ENCODE measurements at places on chromosomes 11 and 22.
A peak's percentile ranks its signal among the peaks of the same experiment; 100 is the strongest.

DNA sequence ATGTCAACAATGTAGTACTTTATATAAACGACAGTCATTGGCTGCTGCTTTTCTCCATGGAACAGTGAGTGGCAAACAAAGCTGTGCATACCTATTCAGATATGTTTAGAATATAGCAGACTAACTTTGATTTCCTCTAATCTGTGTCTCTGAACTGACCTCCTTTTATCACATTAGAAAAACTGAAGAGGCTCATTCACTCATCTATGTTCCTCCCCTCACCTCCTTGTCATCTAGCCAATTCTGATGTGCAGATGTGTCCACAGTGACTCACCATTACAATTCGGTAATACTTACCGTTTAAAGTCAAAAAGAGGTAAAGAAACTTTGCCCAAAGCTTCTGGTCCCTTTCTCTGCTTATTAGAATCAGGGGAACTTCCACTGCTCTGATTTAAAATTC lies 51.5 kb upstream of the RPS13 start:
- no peak for DNase-seq

DNA sequence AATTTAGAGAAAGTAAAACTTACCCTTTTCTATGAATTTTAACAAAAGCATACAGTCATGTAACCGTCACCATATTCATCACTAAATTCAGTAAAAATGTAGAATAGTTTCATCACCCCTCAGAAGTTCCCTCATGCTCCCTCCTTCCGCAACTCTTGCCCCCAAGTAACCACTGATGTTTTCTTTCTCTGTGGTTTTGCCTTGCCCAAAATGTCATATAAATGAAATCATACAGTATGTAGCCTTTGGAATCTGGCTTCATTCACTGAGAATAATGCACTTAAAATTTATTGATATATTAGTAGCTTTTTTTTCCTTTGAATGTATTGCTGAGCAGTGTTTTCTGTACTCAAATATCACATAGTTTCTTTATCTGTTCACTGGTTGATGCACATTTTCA lies 60.1 kb downstream of the DCUN1D5 start:
- DNase-seq, result no peak

DNA sequence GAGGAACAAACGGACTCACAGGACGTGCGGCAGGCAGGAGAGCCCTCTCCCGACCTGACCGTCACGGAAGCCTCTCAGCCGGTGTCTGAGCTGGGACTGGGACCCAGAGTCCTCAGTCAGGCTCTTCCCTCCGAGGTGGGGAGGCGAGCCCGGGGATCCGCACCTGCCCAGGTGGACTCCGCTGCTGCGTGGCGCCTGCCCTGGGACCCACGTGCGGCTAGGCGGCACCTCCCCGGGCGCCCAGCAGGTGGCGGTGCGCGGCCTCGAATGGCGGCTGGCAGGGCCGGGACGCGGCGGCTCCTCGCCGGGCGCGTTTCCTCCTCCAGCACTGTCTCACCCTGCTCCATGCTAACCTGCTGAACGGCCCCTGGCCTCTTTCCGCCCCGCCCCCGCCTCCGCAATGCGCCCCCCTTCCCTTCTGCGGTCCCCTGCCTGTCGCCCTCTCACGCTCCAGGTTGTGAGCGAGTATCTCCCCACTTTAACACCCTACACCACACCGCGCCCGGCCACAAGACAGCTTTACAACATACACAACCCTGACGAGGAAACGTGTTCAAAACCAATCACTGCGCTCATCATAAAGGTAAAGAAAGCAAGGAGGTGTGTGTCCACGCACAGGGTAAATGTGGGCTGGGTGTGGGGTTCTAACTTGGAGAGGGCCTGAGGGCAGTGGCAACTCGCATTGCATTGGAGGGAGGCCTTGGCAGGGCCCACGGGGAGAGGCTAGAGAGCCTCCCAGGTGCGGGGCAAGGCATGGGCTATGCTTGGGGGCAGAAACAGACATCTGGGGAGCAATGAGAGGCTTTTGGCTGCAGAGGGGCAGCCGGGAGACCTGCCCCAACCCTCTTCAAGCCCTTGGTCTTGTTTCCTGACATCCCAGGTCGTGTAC lies 25.9 kb upstream of the ATXN10 start:
- peak; percentile 61 for DNase-seq

DNA sequence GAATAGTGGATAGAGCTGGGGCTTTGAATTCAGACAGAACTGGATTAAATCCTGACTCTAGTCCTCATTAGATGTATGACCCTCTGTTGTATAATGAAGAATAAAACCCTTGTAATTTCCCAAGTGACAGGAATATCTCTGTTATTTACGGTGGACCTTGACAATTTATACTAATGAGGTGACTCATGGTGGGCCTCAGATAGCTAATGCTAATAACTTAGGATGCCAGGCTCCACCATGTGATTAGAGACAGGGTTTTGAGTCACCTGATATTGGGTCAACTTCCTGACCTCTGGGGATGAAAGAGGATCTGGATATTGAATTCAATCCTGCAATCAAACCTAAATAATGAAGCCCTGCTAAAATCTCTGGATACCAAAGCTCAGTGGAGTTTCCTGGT lies 33.6 kb downstream of the OSBP start:
- DNase-seq, result no peak

- no peak for DNase-seq
Observed at GRCh38 chr11:17865765-17866428, 131.3 kb downstream of the KCNC1 start.

DNA sequence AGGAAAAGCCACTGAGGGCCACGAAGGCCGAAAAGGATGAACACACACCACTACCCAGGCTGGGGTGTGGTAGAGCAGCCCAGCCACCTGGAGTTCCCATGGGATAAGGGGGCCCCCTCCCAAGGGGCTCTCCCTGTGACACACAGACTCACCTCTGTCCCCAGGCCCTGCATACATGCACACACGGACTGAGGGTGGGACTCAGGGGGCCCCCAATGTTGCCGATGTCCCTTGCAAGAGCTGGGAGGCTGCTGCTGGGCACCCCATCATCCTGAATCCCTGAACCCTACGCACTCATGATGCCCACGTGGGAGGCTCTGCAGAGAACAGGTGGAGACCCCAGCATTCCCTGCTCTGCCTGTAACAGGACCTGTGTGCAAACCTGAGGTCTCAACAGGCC lies 14.5 kb downstream of the SHANK2 start:
- no peak for DNase-seq

DNA sequence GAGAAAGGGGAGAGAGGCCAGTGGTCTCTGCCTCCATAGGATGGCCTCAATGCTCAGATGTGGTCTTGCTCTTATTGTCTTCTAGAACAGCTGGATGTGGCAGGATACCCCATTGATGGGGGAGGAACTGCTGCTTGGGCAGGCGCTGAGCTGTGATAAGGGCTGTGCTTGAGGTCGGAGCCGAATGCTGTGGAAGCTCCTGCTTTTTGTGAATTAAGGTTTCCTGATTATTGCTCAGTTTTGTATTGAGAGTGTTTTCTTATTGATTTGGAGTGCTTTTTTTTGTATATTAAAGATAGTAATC lies 57.2 kb downstream of the CABIN1 start:
- no peak for DNase-seq

- peak; percentile 78 for DNase-seq
Observed at GRCh38 chr11:9568854-9569587, 4.4 kb upstream of the WEE1 start.

DNA sequence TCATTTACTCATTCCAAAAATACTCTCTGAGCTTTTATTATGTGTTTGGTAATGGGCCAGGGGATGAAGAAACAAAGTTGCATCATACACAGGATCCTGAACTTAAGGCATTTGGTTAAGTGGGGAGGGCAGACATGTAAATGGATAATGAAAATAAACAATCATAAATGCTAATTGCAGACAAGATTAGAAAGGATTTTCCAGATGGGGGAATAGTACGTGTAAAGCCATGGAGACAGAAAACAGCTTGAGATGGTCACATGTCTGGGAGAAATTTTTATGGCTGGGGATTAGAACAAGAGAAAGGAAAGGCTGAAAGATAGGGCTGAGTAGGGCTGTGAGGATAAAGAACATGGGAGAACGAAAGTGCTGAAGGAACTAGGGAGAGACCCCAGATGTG lies 534.3 kb upstream of the LARGE1 start:
- no peak for DNase-seq

- no peak for DNase-seq
Observed at GRCh38 chr11:104046331-104046730, 9.9 kb downstream of the DDI1 start.

- no peak for DNase-seq
Observed at GRCh38 chr11:125603207-125603606, 10.6 kb downstream of the STT3A start.

DNA sequence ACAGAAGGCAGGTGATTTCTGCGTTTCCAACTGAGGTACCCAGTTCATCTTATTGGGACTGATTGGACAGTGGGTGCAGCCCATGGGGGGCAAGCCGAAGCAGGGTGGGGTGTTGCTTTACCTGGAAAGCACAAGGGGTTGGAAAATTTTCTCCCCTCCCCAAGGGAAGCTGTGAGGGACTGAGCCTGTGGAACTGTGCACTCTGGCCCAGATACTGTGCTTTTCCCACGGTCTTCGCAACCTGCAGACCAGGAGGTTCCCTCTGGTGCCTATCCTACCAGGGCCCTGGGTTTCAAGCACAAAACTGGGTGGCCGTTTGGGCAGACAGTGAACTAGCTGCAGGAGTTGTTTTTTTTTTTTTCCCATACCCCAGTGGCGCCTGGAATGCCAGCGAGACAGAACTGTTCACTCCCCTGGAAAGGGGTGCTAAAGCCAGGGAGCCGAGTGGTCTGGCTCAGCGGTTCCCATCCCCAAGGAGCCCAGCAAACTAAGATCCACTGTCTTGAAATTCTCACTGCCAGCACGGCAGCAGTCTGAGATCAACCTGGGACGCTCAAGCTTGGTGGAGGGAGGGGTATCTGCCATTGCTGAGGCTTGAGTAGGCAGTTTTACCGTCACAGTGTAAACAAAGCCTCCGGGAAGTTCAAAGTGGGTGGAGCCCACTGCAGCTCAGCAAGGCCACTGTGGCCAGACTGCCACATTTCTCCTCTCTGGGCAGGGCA lies 97.2 kb downstream of the JRKL start:
- DNase-seq, result no peak

- DNase-seq, result no peak
Observed at GRCh38 chr11:59678813-59679165, 10.0 kb upstream of the PATL1 start.

- DNase-seq, result no peak
Observed at GRCh38 chr11:74751303-74751702, 2.7 kb downstream of the RNF169 start.

- DNase-seq, result no peak
Observed at GRCh38 chr11:78575478-78575877, 814 bp upstream of the NARS2 start.

DNA sequence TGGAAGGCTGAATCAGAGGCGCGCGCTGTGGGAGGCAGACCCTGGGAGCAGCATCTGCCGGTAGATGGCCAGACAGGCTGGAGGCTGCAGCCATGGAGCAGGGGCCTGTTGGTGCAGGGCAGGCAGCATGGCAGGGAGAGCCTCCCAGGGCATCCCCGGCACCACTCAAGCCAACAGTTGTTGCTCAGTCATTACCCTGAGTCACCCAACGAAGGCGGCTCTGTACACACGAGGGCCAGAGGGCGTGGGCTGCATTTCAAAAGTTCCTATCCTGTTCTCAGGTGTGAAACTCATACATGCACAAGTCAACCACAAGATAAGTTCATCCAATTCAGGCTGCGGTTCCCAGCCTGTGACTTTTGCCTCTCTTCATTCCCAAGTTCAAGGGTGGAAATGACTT lies 2.6 kb downstream of the ANO1 start:
- DNase-seq, result no peak

DNA sequence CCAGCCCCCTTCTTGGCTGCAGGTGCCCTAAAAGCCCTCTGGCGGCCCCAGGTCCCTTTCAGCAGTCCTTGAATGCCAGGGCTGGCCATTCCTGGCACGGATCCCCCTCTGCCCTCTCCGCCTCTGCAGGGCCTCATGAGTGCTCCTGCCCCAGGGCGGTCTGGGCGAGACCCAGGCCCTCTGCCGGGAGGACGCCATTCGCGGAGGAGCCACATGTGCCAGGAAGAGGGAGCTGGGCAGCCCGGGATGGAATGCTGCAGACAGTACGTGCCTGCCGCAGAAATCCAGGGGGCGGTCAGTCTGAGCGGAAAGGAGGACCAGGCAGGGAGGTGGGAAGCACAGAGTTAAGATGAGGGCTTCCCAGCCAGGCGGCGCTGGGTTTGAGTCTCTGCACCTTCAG lies 2.8 kb downstream of the CABP7 start:
- DNase-seq, result no peak

DNA sequence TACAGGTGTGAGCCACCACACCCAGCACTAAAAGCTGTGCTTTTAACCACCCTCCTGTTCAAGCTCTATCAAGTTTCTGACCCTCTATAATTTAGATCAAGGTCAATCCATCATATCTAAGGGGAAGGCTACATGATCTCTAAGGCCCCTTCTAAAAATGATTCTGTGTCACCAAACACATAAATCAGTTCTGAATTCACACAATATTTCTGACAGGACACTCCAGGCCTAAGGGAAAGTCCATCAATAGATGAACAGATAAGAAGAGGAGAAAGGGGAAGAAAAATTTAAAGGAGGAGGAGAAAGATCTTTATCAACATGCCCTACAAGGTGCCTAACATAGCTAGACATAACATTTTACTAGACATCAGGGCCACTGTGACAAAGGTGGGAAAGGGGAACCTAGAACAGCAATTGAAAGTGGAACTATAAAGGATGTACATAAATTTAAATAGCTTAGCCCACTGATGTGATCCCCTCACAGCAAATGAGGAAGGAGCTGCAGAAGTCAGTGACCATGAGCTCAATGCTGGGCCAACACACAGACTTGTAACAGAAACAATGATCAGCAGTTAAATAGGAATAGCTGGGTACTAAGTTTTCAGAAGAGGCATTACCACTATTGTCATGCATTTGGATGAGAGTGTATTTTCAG lies 4.7 kb downstream of the PRCP start:
- no peak for DNase-seq

DNA sequence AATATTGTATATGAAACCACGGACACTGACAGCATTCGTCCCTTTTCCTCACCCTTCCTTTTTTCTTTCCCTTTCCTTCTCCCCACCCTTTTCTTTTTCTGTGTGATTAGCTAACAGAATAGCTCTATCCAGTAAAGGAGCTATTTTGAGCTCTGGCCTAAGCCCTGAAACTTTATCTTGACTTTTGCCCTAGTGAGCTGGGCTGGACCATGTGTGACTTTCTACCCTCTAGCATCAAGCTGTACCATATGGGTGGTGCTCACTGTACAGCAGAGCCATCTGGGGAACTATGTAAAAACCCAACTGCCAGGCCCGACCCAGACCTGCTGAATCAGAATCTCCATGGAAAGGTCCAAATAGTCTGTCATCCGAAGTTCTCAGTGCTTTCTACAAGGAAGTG lies 21.9 kb upstream of the PANX1 start:
- DNase-seq, result no peak

DNA sequence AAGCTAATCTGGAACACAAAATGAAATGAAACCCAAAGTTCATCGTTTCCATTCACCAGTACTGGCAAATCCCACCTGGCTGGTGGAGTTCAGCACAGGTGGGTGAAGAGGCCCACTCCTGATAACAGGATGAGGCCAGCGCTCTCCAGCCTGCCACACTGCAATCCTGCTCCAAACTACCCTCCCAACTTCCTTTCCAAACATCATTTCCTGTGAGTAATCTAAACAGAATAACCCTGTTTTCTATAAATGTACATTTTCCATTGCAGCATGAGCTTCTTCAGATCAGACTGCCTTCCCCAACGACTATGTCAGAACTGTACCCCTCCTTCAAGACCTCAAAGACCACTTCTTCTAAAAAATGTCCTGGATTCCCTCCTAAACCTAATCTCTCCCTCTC lies 15.9 kb upstream of the NFRKB start:
- no peak for DNase-seq

- no peak for DNase-seq
Observed at GRCh38 chr22:46401370-46401769, 65.9 kb downstream of the TRMU start.

- DNase-seq, result no peak
Observed at GRCh38 chr11:24056051-24056450, 440.8 kb upstream of the LUZP2 start.
